Esophagus muscularis mucosa (tissue), 4 donors: ENCODE measurements at places on chromosomes 11 and 22.
A peak's percentile ranks its signal among the peaks of the same experiment; 100 is the strongest.

DNA sequence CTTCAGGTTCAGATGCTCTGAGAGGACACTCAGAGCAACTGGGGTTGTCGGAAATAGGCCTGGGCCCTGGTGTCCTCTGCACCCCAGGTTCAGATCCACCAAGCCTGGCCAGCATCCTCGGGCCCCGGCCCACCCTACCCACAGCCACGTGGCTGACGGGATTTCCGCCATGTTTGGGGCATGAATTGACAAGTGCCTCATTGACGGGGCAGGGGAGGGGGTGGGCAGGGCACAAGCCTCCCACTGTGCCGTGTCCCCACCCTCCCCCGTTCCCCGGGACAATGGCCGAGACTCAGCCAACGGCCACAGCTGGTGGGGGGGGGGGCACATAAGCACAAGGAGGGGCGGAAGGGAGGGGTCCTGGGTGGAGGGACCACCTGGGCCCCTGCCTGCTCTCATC lies 8.5 kb downstream of the MYRF start:
- peaks cover 6% of the 10 kb centered on the region for H3K27me3 ChIP-seq
- H3K36me3 ChIP-seq: no peaks in the 10 kb centered on the region
- no peak overlapping the region for H3K27ac ChIP-seq
- no peak overlapping the region for H3K4me3 ChIP-seq
- no peak for DNase-seq
- H3K4me1 ChIP-seq: no peaks in the 10 kb centered on the region

- no peaks in the 10 kb centered on the region for H3K4me1 ChIP-seq
- DNase-seq: peak; percentile 75
- no peaks in the 10 kb centered on the region for H3K27me3 ChIP-seq
- no peak overlapping the region for H3K27ac ChIP-seq
Observed at GRCh38 chr22:22182218-22182989, 62.2 kb upstream of the VPREB1 start.

DNA sequence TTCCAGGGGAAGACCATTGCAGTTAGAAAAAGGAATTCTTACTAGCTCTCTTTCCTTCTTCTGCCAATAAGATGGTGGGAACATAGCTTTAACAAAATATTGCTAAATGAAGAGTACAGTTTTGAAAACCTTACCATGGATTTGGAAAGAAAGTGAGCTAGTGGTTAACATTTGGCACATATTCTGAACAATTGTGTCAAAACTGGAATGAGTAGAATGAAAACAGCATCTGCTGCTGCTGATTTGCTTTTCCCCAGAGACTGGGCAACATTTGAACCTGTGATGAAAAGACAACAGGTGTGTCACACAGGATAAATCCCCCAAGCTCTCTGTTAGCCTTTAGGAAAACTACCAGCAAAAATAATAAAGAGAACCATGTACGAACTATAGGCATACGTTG lies 761.4 kb downstream of the KCNA4 start:
- no peaks in the 10 kb centered on the region for H3K36me3 ChIP-seq
- no peak overlapping the region for H3K4me3 ChIP-seq
- H3K4me1 ChIP-seq: no peaks in the 10 kb centered on the region
- H3K27ac ChIP-seq: no peak overlapping the region
- no peak for DNase-seq
- no peaks in the 10 kb centered on the region for H3K27me3 ChIP-seq

DNA sequence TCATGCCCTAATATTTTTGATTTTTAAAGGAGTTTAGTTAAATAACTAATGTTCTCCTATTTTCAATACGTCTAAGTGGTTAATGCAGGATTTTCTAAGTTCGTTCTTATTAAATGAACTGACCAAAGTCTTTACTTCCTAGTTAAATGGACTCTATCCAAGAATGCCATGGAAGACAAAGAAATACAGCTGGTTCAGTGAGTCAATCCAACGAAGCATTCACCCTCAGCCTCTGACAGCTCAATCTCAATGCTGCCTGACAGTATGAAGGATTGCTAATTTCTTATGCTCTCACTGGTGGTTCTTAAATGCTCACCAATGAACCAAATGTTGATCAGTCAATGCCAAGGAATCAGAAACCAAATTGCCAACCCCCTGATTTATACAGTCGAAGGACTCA lies 219.4 kb downstream of the CADM1 start:
- peaks cover 8% of the 10 kb centered on the region for H3K4me1 ChIP-seq
- H3K36me3 ChIP-seq: no peaks in the 10 kb centered on the region
- no peak for DNase-seq
- no peak overlapping the region for H3K27ac ChIP-seq
